ENCODE measurements at places on chromosomes 3 and 15. TPM values are rescaled to one million over a fixed set of nuclear protein-coding genes. Genes with fewer than 3 reads are reported as not detected.

GPR176 gene
- 1.7 TPM for polyA plus RNA-seq

GP9 gene
- polyA plus RNA-seq: 1.3 TPM

MUC13 gene
- polyA plus RNA-seq: 6.6 TPM

MNS1 gene
- 6.5 TPM for polyA plus RNA-seq

CKMT1B gene
- polyA plus RNA-seq: 2.6 TPM

THSD4 gene
- 6.0 TPM for polyA plus RNA-seq

GOLGA8J gene
- not detected for polyA plus RNA-seq

CLN6 gene
- polyA plus RNA-seq: 37.4 TPM

DNA sequence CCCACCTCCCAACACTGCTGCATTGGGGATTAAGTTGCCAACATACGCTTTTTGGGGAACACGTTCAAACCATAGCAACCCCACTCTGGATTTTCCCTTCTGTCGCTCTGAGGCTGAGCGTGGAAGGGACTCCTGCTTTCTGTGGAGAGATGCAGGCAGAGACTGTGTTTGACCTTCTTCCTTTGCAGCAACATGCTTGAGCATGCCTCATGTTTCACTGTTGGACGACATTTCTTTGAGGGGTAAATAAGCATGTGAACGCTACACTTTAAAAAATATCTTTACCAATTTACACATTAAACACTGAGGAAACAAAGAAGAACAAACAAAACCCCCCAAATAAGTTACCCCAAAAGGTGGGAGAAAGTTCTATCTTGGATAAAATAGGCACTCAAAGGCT, 14.2 kb upstream of the MAPK6 start:
- no peak for DNase-seq

- no peak for DNase-seq
Measured at GRCh38 chr3:47065681-47066080, 86.2 kb downstream of the NBEAL2 start.

DNA sequence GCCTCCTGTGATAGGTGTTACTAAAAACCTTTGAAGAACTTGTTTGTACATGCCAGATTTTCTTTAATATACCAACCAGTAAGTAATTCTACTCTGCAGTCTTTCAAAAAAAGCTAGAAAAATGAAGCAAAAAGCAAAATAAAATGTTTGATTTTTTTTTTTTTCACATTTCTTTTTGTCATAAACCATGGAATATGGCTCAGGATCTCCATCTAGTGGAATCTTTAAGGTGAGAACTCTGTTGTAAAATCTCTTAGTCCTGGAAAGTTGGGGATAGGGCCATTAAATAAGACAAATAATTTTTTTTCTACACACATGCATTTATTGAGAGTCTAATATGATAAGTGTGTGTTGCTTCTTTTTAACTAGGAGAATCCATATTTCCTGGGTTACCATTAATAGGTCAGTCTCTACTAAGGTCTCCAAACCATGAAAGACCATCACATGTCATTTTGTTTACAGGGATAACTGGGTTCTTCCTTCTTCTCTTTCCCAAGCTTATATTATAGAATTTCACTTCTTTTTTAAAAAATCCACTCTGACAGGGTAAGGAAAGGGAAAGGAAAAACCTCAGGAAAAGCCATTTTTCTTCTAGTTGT, 84.6 kb downstream of the SLC9A9 start:
- DNase-seq: no peak

GRCh38 chr15:44545913-44546802, 9.2 kb downstream of the EIF3J start:
- no peak for DNase-seq

GRCh38 chr3:175272392-175272791, 413.3 kb downstream of the NAALADL2 start:
- DNase-seq: no peak

- DNase-seq: no peak
Measured at GRCh38 chr15:52804526-52805081, 14.5 kb upstream of the ONECUT1 start.

GRCh38 chr3:97689962-97690361, 74.6 kb upstream of the ARL6 start:
- DNase-seq: no peak

- no peak for DNase-seq
Measured at GRCh38 chr3:165696496-165696895, 140.7 kb downstream of the BCHE start.

GRCh38 chr3:174619239-174619638, 239.9 kb upstream of the NAALADL2 start:
- no peak for DNase-seq

- DNase-seq: no peak
Measured at GRCh38 chr15:97849183-97849582, 111.3 kb upstream of the ARRDC4 start.

- no peak for DNase-seq
Measured at GRCh38 chr3:139675327-139675726, 2.4 kb downstream of the NMNAT3 start.

DNA sequence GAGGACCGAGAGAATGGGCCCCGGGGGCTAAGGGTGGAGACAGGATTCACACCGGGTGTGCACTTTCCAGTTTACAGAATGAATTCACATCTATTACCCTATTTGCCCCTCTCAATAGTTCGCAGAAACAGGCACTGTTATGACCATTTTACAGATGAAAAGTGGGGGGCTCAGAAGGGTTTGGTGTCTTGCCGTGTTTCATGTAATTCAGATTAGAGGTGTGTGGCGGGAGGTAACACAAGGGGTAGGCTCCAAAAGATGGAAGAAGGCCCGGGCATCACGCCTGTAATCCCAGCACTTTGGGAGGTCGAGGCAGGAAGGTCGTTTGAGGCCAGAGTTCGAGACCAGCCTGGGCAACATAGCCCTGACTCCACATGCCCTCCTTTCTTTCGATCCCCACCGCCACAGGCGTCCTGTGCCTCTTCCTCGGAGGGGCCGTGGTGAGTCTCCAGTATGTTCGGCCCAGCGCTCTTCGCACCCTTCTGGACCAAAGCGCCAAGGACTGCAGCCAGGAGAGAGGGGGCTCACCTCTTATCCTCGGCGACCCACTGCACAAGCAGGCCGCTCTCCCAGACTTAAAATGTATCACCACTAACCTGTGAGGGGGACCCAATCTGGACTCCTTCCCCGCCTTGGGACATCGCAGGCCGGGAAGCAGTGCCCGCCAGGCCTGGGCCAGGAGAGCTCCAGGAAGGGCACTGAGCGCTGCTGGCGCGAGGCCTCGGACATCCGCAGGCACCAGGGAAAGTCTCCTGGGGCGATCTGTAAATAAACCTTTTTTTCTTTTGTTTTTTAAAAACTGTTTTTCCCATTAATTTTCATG, 3.4 kb downstream of the DUOXA2 start:
- DNase-seq: no peak
